Ovary (tissue), 10 donors: ENCODE measurements at places on chromosomes 16 and 17.

DNA sequence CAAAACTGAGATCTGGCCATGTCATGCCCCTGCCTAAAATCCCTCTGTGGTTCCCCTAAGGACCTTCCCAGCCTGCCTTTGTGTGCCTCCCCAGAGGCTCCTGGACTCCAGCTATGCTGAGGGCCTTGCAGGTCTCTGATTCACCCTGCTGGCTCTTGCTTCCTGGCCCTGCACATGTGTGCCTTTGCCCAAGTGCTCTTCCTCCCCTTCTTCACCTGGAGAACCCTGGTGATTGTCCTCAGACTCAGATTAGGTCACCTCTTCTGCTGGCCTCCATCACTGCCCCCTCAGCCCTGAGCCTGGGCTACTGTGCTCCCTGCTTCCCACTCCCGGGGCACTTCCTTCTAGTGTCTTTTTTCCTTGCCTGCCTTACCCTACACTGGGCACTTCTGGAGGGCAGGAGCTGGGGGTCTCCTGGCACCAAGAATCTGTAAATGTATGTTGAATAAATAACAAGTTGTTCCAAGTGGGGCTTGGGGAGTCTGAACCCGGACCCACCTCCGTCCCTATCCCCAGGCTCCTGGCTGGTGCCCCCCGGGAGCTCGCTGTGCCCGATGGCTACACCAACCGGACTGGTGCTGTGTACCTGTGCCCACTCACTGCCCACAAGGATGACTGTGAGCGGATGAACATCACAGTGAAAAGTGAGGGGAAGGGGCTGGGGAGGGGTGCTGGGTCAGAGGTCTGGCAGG, 7.8 kb downstream of the ITGA3 start:
- no peak for DNase-seq
- H3K36me3 ChIP-seq: no peaks in the 10 kb centered on the region
- H3K27ac ChIP-seq: no peak overlapping the region
- H3K4me1 ChIP-seq: peaks cover 45% of the 10 kb centered on the region
- H3K4me3 ChIP-seq: no peak overlapping the region

- no peaks in the 10 kb centered on the region for H3K27me3 ChIP-seq
- no peak overlapping the region for H3K4me3 ChIP-seq
- no peak overlapping the region for H3K27ac ChIP-seq
Observed at GRCh38 chr16:30186444-30186781, 3.0 kb downstream of the CORO1A start.

GRCh38 chr17:30543456-30543855, 66.2 kb downstream of the GOSR1 start:
- DNase-seq: no peak
- H3K4me1 ChIP-seq: no peaks in the 10 kb centered on the region
- no peak overlapping the region for H3K27ac ChIP-seq
- H3K36me3 ChIP-seq: no peaks in the 10 kb centered on the region

DNA sequence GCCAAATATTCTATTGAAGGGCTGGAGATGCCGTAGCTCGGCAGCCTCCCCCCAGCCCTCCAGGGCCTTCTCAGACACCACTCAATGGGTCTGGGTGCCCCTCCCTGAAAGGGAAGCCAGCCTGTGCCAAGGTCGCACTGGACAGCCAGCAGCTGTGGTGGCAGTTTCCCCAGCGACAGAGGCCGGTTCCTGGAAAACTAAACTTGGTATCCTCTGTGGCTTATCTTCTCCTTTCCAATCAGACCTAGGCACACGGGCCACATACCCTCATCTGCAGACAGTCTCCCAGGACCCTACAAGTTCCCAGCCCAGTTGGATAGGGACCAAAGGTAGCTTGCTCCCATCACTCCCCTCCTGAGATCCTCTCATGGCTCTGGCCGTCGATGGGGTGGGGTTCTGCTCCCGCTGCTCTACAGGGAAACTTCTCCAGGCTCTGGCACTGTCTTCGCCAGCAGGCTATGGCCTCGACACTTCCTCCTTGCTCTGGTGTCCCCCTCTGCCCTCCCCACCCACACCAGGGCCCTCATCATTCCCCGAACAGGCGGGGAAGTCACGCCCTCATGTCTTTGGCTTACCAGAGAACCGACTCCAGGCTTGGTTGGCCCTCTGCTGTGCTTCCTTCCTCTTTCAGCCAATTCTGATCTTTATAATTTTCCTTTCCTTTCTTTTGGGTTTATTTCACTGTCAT, 18.3 kb upstream of the IL21R start:
- no peak for DNase-seq
- no peaks in the 10 kb centered on the region for H3K27me3 ChIP-seq
- no peak overlapping the region for H3K4me3 ChIP-seq
- H3K4me1 ChIP-seq: no peaks in the 10 kb centered on the region
- no peaks in the 10 kb centered on the region for H3K36me3 ChIP-seq
- no peak overlapping the region for H3K27ac ChIP-seq

DNA sequence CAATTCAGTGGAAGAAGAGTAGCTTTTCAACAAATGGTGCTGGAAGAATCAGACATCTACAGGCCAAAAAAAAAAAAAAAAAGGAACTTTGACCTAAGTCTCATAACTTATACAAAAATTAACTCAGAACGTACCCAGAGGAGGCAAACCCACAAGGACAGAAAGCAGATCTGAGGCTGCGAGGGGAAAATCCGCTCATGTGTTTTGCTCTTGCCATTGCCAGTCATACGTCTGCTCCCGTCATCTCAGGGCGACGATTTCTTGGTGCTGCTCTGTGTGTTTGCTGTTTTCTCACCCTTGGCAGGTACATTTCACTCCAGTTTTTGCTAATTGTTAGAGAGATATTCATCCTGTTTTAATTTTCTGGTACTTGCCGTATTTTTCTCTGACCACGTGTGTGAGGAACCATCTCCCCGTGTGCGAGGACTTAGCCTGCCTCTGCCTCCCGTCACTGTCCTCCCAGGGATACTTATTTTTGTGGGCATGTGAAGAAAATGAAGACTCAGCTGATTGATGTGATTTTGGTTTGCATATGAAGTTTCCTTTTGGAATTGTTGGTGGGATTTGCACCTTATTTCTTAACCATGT, 33.4 kb upstream of the ACSF3 start:
- H3K4me1 ChIP-seq: no peaks in the 10 kb centered on the region
- no peaks in the 10 kb centered on the region for H3K36me3 ChIP-seq
- no peak for DNase-seq
- H3K27me3 ChIP-seq: no peaks in the 10 kb centered on the region
- H3K4me3 ChIP-seq: no peak overlapping the region
